NCI-H1092 treated with DMSO at 0.1 percent for 48 hours (cell line): ENCODE measurements at places on chromosomes 6 and 20.
A peak's percentile ranks its signal among the peaks of the same experiment; 100 is the strongest.

DNA sequence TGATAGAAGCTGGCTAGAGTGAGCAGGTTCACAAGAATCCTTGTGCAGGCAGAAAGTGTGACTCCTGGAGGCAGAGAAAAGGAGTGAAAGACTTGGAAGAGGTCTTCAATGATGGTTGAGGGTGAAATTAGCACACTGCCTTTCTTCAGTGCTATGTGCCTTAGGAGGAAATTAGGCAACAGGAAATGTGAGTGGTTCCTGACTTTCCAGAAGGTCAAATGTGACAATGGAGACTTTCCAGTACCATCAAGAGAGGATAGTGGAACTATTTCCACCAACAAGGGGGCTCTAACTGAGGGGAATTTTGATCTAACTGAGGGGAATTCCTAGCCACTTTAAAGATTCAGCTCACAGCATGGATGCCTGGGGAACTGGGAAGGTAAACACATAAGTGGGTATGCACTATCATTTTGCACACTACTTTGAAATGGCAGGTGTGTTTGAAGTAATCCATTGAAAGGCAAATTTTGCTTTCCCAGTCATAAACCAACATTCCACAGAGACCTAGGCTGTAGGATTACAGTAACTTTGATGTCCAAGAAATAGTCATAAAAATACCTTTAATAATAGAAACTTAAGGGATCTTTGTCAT is 90.0 kb downstream of the PERP start:
- no peak for DNase-seq

DNA sequence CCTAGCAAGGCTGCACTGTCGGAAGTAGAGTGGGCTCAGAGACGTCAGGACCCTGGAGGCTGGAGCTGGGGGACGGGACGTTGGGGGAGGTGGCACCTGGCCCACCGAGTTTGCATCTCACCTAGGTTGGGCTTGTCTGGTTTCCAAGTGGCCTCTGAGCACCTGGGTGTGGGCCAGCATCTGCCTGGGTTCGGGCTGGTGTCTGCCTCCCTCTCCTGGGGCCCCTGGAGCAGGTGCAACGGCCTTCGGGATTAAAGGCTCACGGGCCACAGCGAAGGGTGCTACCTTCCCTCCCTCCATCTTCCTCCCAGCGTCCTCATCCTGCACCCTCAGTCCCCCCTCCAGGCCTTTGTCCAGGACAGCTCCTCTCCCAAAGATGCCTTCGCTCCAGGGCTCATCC is 6.0 kb downstream of the HRH3 start:
- DNase-seq, result no peak

DNA sequence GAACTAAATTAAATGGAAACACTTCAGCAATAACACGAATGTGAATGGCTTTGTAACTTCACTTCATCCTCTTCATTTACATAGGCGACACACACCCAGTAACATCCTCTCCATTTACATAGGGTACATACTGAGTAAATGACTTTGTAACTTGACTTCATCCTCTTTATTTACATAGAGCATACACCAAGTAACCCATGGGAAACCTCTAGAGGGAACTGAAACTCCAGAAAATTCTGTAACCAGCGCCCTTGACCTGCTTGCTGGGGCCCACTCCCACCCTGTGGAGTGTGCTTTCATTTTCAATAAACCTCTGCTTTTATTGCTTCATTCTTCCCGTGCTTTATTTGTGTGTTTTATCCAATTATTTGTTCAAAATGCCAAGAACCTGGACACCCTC is 81.6 kb upstream of the OPRM1 start:
- no peak for DNase-seq

- no peak for DNase-seq
These were observed 12.9 kb upstream of the ZNF391 start for GRCh38 chr6:27375613-27376079.

DNA sequence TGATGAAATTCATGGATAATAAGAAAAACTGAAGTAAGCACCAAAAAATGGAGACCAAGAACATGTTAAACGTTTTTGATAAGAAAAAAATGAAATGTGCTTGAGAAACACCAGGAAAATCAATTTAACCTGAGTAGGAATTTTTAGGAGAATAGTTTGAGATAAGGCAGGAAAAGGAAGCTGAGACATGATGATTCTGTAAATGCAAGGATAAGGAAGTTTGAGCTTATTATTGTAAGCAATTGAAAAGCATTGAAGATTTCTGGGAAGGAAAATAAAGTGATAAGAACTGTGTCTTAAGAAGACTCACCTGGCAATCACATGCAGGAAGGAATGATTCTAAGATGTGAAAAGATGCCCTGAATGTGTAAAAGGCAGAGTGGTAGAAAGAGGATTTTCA is 66.6 kb downstream of the ALDH8A1 start:
- DNase-seq, result no peak

GRCh38 chr20:4047614-4048013 is 32.3 kb upstream of the RNF24 start:
- DNase-seq, result no peak

GRCh38 chr20:24190905-24191304 is 202.3 kb upstream of the GGTLC1 start:
- no peak for DNase-seq

DNA sequence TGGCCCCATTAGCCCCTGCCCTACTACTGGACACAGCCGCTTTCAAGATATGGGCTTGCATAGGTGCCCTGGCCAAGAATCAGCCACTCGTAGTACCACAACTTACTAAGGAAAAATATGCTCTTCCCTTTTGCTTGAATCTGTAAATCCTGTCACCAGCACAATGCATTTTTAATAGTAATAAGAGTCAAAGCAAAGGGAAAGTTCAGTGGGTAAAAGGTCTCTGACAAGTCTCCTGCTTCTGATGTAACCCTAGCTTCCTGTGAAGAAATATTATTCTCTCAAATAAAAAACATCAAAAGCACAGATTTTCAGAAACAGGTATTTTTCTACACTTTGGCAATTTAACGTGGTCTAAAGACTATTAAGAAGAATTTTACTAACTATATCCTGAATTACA is 373.8 kb downstream of the GJA1 start:
- DNase-seq, result no peak

DNA sequence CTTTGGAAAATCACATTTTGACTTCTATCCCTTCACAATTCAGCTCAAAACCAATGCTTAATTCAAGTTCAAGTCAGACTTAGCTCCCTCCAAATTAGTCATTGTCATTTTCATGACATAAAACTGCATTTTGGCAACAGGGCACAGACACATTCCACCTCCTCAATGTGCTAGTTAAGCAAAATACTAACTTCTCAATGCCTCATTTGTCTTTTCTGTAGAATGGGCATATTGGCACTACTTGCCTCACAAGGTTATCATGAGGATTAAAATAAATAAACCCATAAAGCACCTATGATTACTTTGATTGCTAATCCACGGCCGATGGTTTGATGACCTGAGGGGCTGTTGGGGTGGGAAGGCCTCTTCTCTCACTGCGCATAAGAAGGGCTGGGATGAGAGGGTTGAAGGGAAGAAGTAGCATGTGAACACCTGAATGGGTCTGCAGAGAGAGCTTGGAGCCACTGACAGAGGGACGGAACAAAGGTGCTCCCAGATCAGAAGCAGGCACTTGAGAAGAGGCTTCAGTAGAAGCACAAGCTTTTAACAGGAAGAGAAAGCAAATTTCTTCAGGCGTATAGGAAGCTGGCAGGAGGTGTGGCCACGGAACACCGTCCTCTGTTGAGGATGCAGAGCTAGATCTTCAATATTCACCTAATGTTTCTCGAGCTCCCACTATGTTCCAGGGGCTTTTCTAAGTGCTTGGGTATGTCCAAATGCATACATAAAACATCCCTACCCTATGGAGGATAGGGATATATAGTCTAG is 11.7 kb upstream of the TBC1D7 start:
- DNase-seq, result no peak

DNA sequence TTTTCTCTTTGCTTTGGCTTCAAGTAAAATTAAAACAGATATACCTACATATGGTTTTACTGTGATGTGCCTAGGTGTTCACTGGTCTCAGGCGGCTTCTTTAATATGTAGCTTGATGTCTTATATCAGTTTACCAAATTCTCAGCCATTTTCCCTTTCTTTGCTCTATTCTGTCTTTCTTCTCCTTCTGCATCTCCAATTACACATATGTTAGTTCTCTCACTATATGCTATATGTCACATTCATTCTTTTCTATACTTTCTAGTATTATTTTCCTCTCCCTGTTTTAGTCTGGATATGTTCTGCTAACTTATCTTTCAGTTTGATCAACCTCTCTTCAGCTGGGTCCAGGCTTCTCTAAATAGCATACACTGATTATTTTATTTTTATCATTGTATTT is 14.4 kb upstream of the WFDC8 start:
- no peak for DNase-seq

GRCh38 chr20:40896814-40897700 is 131.6 kb upstream of the TOP1 start:
- DNase-seq, result no peak

DNA sequence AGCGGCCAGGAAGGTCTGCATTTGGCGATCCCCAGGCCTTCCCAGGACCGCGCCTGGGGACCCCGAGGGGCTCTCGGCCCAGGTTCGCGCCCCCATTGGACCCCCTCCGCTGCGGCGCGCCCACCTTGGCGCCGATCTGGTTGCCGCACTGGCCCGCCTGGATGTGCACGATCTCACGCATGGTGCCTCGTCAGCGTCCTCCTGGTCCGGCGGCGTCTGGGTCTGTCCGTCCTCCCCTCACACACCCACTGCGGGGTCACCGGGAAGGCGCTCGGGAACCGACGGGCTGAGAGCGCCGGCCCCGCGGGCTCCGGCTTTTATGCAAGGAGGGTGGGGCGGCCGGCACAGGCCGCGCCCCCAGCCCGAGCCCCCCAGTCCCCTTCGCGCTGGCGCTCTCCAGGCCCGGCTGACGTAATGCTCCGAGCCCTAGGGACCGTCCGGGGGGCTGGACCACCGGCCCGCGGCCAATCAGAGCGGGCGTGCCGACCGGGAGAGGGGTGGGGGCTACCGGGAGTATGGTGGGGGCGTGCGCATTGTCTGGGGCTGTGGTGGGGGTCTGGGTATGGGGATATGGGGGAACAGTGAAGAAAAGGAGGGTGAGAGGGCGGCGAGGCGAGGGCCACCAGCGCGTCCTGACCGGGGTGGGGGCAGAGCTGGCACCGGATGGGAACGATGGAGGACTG is at the start of gene TUBB2B:
TUBB2B (minus strand) TSS at position 291 of the 683 bp plus-strand sequence; CDS start at position 181, 110 bp downstream.
- DNase-seq, result peak; percentile 78

GRCh38 chr20:23096097-23096496 is 10.0 kb upstream of the CD93 start:
- no peak for DNase-seq

DNA sequence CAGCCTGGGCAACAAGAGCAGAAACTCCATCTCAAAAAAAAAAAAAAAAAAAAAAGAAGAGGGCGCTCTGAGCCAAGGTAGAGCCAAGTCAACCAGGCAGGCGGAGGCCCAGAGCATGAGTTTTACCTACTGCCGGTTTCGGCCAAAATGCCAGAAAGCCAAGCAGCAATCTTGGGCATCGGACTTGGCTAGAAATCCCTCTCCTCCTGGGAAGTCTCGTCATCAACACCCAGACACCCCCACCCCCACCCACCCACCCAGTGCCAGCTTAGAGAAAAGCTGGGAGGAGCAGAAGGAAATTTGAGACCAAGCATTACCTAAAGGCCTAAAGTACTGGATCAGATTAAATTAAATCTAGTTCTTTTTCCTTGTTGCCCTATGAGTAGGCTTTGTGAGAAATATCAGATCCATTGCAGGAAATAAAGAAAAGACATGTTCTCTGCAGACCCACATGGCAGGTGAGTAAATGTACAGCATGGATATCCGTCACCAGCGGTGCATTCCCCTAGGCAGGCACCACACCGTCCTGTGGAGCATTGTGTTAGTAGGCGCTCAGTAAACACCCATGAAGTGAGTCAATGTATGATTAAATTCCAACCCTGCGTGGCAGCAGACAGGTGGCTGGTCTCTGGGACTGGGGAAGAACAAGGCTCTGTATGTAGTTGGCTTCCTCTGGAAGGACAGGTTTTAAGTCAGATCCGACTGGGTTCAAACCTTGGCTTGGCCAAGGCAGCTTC is 21.0 kb downstream of the RIPOR3 start:
- no peak for DNase-seq

- DNase-seq, result no peak
These were observed 109.8 kb downstream of the SYCP2 start for GRCh38 chr20:59823491-59824259.

- DNase-seq, result no peak
These were observed 64.9 kb downstream of the YTHDF1 start for GRCh38 chr20:63150911-63151531.

- DNase-seq, result peak; percentile 54
These were observed 1.4 kb downstream of the NNAT start for GRCh38 chr20:37522260-37523011.

DNA sequence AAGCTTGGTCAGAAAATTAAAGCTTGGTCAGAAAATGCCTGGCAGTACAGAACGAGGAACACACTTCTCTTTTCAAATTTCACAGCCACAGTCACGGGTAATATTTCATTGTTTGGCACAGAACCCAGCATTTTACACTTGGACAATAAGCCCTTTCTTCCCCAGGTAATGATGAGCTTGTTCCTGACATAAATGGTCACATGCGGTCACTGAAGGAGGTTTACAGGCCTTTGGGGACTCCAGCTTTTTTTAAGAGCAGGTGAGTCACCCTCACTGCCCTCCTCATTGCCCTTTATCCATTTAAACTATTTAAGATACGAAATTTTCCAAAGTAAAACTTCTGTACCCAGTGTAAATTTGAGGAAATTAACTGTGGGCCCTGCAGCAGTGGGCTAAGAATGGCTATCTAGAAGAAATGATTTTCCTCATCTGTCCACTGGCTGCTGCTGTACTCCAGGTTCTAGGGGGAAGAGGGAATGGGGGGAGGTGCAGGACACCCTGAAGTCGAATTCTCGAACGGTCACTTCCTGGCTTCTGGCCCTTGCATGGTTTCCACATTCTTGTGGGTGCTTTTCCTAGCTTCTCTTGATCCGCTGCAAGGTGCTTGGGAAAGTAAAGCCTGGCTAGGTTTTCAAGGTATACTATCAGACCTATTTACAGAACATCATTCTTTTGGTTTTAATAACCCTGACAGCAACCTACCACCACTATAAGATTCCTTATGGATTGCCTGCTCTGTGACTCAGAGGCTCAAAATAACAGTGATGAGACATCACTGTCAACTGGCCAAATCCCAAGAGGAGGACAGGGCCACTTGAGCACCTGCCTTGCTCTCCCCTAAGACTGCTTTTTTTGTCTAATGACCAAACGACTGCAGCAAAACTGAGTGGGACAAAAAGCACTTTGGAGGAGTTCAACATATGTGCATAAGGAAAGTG is 75.8 kb downstream of the PREP start:
- DNase-seq, result peak; percentile 83
